ENCODE measurements at places on chromosomes 4 and X.

DNA sequence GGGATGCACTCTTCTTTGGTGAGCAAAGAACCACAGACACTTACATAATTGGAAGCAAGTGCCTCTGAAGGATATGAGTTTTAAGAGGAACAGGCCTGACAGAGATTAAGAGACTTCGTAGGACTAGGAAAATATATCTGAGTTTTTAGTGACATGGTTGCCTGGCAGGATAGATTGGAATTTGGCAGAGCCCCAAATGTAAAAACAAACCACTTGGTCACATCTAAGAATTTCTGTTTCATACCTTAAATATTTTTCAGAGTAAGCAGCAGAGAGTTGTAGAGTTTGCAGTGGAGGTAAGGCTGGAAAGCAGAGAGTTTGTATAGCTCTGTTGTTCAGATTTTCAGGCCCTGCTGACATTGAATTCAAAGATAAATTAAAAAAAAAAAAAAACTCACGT is 150.1 kb upstream of the MAGEB2 start:
- no peak for DNase-seq

DNA sequence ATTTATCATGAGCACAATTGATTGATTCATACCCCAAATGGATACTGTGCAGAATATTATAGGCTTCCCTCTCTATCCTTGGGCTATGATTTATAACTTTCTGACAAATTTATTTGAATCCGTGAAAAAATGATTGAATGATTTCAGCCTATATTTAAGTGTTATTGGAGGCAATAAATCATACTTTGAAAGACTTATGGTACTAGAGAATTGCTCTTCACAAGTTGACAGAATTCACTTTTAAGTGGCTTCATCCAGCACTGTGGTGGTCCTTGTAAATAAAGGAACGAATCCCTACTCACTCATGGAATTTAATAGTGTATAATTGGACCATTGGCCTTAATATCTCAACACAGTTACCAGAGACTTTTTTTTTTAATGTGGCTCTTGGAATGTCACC is 174.8 kb upstream of the TLL1 start:
- no peak for DNase-seq

DNA sequence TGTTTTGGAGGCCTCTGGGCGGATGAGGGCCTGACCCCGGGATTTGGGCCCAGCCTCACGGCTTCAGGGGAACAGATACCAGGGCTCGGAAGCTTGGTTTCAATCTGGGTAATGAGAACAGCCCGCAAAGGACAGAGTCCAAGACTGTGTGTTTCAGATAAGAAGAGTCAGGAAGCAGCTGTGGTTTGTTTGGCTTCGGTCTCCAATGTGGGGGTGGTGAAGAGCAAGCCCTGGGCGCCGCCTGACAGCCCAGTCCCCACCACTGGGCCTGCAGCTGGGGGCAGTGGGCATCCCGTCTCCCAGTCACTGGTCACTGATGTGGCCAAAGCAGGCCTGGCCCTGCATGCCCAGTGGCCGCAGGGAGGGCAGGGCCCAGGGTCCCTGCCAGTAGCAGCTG is 9.1 kb downstream of the WFS1 start:
- DNase-seq = no peak

GRCh38 chr4:140122891-140123290 is 31.1 kb downstream of the MAML3 start:
- DNase-seq = no peak

GRCh38 chrX:53711436-53711835 is 24.9 kb upstream of the HUWE1 start:
- no peak for DNase-seq

GRCh38 chrX:23012636-23013035 is 12.9 kb downstream of the DDX53 start:
- DNase-seq = no peak

DNA sequence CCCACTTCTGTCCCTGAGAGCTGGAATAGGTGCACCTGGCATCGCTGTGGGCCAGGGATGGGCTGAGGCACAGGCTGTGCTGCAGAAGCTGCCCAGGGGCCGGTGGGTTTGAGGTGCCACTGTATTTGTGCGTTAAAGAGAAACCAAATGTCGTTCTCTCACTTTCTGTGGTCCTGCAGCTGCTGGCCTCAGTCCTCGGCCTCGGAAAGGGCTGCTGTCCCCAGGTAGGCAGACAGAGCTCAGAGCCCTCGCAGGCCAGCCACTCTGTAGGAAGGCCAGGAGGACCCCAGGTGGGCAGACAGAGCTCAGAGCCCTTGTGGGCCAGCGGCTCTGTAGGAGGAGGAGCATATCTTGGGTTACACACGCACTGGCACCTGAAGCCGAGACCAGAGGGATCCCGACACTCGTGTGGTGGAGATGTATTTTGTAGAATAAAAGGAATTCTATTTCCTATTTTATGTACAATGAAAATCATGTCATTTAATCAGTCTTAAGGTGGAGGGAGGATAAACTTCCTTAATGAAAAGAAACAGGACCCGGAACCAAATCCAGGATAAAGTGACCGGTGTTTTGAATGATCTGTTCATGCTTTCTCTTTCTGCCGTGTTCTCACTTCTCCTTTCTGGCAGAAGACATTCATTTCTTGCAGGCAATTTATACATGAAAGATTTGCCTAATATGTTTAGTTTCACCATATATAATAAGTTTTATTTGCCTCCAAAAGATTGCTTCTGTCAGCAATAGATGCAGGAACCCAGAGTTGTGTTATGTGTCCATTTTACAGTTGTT is 54.4 kb upstream of the HGFAC start:
- no peak for DNase-seq

DNA sequence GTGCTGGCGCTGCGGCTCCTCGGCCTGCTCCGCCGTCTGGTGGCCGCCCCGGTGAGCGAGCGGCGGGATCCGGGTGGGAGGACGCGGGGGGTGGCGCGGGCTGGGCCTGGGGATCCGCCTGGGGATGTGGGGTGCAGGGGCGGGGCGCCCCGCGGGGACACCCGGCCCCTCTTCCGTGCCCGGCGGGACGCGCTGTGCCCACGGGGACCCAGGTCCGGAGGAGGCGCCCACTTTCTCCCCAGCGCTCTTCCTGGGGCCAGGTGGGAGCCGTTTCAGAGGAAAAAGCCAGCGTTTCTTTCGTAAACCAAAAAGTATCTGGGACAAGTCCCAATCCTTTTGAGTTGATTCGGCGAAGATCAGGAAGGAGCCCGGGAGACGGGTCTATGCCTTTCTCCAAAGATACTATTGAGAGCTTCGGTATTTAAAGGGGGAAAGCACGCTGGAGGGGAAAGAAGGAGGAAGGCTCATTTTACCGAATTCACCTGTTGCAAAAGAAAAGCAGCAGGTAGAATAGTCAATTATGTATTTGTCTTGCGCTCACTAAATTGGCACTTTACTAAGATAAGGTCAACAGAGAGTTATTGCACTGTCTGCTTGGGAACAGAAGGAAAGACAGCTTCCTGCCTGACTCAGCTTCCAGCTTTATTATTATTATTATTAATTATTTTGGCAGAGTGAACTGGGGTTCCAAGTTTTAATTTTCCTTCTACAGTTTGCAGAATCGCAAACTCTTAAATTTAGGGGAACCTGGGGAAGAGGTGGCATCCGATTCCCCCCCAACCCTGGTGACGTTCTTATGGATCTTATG is 81.5 kb upstream of the CD99 start:
- no peak for DNase-seq

- no peak for DNase-seq
These were observed 2.1 kb downstream of the SEPTIN11 start for GRCh38 chr4:76951672-76952010.

- no peak for DNase-seq
These were observed 24.0 kb upstream of the RPL34 start for GRCh38 chr4:108596344-108596743.

DNA sequence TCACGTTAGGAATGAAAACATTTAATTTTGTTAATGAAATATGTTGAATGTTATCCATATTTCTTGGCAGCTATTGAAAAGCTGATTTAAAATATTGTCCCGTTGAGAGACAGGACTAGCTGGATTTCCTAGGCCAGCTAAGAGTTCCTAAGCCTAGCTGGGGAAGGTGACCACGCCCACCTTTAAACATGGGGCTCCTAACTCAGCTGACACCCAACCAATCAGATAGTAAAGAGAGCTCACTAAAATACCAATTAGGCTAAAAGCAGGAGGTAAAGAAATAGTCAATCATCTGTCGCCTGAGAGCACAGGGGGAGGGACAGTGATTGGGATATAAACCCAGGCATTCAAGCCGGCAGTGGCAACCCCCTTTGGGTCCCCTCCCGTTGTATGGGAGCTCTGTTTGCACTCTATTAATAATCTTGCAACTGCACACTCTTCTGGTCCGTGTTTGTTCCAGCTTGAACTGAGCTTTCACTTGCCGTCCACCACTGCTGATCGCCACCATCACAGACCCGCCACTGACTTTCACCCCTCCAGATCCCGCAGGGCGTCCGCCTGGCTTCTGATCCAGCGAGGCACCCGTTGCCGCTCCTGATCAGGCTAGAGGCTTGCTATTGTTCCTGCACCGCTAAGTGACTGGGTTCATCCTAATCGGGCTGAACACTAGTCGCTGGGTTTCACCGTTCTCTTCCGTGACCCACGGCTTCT is 308.9 kb downstream of the GLUD2 start:
- DNase-seq = no peak

GRCh38 chrX:154308108-154308946 is 12.7 kb downstream of the TKTL1 start:
- DNase-seq = peak; percentile 84

Measured in stimulated activated CD4-positive, alpha-beta T cell treated with anti-CD3 and anti-CD28 coated beads, Interleukin-4, amount 100 ng/mL, for 24 hours (primary cell).